Esophagus squamous epithelium (tissue), 5 donors: ENCODE measurements at places on chromosomes 2 and 18.
A peak's percentile ranks its signal among the peaks of the same experiment; 100 is the strongest.

GRCh38 chr2:111046670-111047069, 74.0 kb upstream of the BCL2L11 start:
- DNase-seq = no peak
- no peak overlapping the region for H3K4me3 ChIP-seq
- no peak overlapping the region for H3K27ac ChIP-seq
- H3K27me3 ChIP-seq = no peaks in the 10 kb centered on the region
- H3K36me3 ChIP-seq = no peaks in the 10 kb centered on the region

- H3K4me1 ChIP-seq = no peaks in the 10 kb centered on the region
- H3K36me3 ChIP-seq = no peaks in the 10 kb centered on the region
- no peaks in the 10 kb centered on the region for H3K27me3 ChIP-seq
- H3K4me3 ChIP-seq = no peak overlapping the region
Observed at GRCh38 chr2:4967206-4967605, 725.0 kb upstream of the SOX11 start.

DNA sequence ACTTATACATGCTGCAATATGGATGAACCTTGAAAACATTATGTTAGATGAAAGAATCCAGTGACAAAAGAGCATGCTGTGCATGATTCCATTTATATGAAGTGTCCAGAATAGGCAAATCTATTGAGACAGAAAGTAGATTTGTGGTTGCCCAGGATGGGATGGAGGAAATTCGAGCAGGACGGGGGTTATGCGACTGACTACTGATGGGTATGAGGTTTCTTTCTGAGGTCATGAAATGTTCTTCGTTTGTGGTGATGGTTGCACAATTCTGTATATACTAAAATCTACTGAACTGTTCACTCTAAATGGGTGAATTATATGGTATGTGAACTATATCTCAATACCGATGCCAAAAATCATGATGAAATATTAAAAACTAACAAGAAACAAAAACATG, 18.9 kb upstream of the MTERF4 start:
- no peaks in the 10 kb centered on the region for H3K36me3 ChIP-seq
- no peak overlapping the region for H3K4me3 ChIP-seq
- no peak for DNase-seq
- H3K27ac ChIP-seq = no peak overlapping the region
- H3K27me3 ChIP-seq = no peaks in the 10 kb centered on the region

DNA sequence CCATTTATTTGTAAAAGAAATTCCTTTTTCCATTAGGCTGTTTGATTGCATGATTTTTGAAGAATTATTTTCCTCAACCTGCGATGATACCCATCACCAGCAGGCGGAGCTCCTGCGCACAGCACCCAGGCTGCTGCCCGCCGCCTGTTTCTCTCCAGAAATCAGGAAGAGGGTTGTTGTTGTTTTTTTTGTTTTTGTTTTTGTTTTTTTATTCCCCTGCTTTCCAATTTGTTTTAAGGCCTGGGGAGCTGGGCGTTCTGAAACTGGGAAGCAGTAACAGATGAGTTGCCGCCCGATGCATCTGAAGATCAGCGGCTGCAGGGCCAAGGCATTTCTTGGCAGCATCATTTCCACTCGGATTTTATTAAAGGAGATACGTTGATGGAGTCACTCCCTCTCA, 132.1 kb downstream of the MBP start:
- peak overlapping the region; percentile 28 for H3K27ac ChIP-seq
- no peak for DNase-seq
- peak overlapping the region; percentile 47 for H3K4me3 ChIP-seq
